ENCODE measurements at places on chromosomes 5 and 9.

DNA sequence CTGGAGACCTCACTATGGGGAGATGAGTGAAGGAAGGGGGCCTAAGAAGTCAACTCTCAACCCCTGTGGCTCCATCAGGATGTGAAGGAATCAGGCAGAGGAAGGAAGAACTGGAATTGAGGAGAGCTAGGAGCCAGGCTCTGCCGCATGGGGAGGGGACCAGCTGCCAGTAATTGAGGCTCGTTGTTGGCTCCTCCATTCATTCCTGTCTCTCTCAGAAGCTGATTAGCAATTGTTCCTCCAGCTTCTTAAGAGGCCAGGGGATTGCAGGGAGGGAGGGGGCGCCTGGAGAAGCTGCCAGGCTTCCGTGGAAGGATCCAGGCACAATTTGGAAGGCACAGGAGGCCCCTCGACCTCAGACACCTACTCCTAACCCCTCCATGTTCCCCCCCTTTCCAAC is 20.5 kb upstream of the TTLL11 start:
- DNase-seq = no peak

DNA sequence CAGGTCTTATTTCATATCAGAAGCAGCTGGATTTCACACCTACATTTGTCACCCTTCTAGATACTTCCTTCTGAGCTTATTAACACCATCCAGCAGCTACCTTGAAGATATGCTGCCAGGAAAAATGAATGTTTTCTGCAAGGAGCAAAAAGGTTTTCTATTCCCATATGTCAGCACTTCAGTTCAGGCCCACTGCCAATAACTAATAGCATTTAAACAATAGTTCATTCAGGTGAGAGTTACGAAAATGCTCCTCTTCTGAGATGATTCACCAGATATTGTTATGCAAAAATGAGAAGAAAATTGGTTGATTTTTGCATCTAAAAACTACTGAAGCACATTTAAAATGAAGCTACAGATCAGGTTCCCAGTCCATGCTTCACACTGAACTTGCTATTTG is 56.4 kb upstream of the ISL1 start:
- DNase-seq = no peak

DNA sequence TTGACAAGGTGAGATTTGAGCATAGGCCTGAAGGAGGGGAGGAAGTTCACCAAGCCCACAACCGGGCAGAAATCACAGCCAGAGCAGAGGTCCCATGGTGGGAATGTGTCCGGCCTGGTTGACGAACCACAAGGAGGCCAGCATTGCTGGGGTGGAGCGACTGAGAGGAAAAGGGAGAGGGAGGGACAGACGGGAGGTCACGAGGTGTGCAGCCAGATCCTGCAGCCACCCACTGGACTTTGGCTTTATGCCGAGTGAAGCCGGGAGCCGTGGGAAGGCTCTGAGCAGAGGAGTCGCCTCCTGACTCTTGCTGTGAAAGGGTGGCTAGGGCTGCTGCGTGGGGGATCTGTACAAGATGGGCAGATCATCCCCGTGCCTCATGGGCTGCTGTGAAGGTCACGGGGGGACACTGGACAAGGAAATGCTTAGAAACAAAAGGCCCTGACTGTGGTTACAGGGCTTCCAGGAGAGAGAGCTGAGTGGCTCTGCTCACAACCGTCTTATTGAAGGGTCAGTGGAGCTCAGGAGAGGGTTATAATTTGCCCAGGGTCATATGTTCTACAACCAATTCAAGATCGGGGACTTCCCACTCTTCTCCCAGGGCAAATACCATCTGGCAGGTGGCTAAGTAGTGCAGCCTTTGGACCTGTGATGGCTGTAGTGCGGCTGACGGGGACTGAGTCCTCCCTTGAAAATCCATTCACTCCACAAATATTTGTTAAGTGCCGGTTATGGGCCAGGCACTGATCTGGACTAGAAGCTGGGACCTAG is 15.6 kb upstream of the CD74 start:
- no peak for DNase-seq

DNA sequence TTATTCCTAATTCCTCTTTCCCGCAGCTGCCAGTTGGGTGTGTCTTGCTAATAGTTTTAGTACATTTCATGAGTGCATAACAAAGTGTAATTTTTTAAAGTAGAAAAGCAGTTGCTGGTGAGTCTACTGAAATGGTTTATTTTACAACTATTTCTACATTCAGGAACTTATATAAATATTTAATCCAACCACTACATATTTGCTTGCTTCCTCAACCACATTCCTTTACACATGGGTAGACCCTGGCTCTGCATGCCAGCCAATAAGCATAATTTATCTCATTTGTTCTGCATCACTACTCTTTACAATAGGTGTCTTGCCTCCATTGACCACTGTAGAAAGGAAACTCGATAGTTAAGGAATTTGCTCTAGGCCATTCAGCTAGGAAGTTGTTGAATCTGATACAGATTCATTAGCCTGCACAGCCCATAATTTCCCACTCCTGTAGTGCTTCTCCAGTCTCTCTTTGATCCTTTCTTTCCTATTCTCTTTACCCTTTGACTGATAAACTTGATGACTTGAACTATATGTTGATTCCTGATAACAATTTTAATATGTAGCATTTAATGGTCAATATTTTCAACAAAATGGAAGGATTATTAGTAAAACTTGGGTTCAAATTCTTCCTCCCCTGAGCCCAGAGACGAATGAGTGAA is 342.5 kb upstream of the ACTBL2 start:
- DNase-seq = no peak

DNA sequence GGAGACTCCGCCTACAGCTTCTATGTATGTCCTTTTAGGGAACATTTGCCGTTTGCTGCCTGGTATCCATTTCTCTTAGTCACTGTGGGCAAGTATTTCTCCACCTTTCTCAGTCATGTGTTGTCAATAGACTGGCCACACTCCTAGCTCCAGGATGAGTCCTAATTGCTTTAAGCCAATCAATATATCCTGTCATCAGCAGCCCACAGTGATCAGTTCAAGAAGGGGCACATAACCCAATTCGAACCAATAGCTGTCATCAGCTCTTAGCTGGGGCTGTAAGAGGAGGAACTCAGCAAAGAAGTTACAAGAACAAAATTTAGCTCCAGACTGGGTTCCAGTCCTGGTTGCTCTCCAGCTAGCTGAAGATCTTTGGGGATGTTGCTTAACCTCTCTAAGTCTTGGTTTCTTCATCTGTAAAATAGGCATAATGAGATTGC is 70.7 kb upstream of the MAN2A1 start:
- no peak for DNase-seq

DNA sequence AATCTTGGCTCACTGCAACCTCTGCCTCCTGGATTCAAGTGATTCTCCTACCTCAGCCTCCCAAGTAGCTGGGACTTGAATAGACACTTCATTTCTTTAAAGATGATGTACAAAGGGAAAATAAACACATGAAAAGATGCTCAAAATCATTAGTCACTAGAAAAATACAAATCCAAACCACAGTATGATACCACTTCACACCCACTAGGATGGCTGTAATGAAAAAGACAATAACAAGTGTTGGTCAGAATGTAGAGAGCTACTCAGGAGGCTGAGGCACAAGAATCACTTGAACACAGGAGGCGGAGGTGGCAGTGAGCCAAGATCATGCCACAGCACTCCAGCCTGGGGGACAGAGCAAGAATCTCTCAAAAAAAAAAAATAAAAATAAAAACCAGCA is 13.0 kb downstream of the F2RL2 start:
- no peak for DNase-seq

GRCh38 chr5:38207343-38207742 is 51.0 kb upstream of the EGFLAM start:
- no peak for DNase-seq

- no peak for DNase-seq
These were observed 625.5 kb upstream of the RORB start for GRCh38 chr9:73871636-73872035.

All from activated CD8-positive, alpha-beta memory T cell treated with anti-CD3 and anti-CD28 coated beads for 1 hour (primary cell).